A172 (cell line): ENCODE measurements at places on chromosomes 11 and 22. TPM values are rescaled to one million over a fixed set of nuclear protein-coding genes. Genes with fewer than 3 reads are reported as not detected.
A peak's percentile ranks its signal among the peaks of the same experiment; 100 is the strongest.

LMNTD2 gene
- 2.4 and 4.4 TPM in 2 replicates for total RNA-seq

- DNase-seq = no peak
Observed at GRCh38 chr22:28394513-28395110, 285.0 kb downstream of the TTC28 start.

OR51E2 gene
- total RNA-seq = not detected in 2 replicates

- DNase-seq = no peak
Observed at GRCh38 chr11:567629-568292, 7.0 kb downstream of the RASSF7 start.

CLMP gene
- 4.7 and 9.7 TPM in 2 replicates for total RNA-seq

DNA sequence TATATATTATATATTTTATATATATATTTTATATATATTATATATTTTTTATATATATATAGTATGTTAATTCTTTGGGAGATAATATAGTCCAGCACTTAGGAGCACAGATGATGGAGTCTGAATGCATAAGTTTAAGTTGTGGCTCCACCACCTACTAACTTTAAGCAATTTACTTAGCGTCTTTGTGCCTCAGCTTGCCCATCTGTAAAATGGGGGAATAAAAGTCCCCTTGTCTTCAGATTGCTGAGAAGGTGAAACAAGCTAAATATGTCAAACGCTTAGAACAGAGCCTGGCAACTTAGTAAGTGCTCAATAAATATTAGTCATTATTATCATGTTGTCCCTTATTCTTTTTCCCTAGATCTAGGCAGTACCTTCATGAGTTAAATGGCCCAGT lies 27.5 kb downstream of the DSCAML1 start:
- no peak for DNase-seq

BACE1-AS gene
- 1.2 and 3.2 TPM in 2 replicates for total RNA-seq

GRCh38 chr11:111463276-111463675 lies 48.9 kb downstream of the BTG4 start:
- DNase-seq = no peak

OR51I1 gene
- total RNA-seq = 0.55 TPM in 1 of 2 replicates, not detected in the other

GRCh38 chr11:22407921-22408320 lies 69.7 kb downstream of the SLC17A6 start:
- no peak for DNase-seq

GRCh38 chr11:2547806-2548205 lies 103.0 kb downstream of the KCNQ1 start:
- DNase-seq = no peak

DNA sequence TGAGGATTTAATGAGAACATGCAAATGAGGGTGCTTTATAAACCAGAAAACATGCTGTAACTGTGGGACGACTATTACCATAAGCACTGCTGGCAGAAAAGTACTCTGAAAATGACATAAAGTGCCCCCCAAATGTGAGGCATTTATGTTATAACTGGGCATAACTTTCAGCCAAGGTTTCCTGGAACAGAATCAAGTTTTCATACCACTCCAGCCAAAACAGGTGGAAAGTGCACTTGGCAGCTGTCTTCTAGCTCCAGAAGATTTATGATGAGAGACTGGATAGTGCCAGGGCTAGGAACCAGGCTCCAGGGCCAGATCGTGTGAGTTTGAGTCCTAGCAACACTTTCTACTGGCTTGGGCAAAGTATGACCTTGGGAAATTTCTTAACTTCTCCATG lies 339.2 kb downstream of the TENM4 start:
- no peak for DNase-seq

- DNase-seq = no peak
Observed at GRCh38 chr11:123338266-123338800, 91.7 kb upstream of the GRAMD1B start.

DNAJB7 gene
- not detected in 2 replicates for total RNA-seq

DNA sequence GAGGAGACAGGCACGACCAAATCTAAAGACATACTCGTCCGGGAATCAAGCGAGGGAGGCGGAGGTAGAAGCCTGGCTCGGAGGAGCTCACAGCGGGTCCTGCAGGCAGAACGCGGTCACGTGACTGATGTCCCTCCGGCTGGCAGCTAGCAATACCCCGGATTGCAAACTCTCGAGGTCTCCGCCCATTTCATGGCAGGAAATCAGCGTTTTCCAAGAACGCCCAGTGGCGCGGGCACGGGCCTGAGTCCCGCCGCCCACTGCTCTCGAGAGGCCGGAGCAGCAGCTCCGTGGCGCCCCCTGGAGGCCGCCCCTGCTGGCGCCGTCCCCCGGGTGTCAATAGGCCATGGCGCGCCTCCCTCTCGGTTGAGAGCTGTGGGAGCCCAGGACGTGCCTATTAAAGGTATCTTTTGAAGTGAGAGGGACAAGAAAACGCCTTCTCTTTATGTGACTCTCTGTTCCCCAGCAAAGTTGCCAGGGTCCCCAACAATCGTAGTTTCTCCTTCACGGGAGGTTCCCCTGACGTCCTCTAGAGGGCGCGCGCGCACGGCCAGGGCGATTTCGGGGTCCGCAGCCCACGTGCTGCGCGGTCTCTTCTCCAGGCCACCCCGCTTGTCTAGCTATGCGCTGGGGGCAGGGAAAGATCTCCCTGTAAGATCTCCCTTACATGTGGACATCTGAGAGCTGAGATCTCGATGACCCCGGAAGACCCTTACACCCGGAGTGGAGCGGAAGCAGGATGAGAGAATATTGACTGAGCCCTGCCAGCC lies 37.3 kb upstream of the RBFOX2 start:
- peak; percentile 81 for DNase-seq

GRCh38 chr11:8863838-8864237 lies 47.2 kb upstream of the AKIP1 start:
- peak; percentile 38 for DNase-seq

- no peak for DNase-seq
Observed at GRCh38 chr11:64490562-64491216, 100.3 kb upstream of the SLC22A12 start.

DNA sequence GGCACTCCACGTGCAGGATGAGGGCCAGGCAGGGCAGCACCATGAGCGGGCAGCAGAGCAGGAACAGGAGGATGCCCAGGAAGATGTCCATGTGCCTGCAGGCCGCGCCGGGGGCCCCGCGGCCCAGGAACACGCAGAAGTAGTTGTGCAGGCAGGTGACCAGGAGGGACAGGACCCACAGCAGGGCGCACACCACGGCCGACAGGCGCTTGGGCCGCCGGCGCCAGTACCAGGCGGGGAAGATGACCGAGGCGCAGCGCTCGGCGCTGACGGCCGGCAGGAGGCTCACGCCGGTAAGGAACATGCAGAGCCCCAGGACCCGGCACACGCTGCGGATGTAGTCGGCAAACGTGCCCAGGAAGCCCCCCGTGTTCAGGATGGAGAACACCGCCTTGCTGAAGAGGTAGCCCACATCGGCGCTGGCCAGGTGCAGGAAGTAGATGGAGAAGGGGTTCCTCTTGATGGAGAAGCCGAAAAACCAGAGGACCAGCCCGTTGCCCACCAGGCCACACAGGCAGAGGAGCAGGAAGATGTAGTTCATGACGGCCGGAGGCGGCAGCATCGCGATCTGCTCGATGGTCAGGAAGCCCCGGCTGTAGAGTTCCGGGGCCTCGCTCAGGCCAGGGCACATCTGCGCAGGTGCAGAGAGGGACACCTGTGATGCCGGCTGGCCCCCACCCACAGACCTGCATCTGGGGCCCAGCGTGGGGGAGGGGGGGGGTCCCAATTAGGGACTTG lies 7.2 kb downstream of the MRGPRF start:
- no peak for DNase-seq

FLRT1 gene
- total RNA-seq = not detected in 2 replicates

DNA sequence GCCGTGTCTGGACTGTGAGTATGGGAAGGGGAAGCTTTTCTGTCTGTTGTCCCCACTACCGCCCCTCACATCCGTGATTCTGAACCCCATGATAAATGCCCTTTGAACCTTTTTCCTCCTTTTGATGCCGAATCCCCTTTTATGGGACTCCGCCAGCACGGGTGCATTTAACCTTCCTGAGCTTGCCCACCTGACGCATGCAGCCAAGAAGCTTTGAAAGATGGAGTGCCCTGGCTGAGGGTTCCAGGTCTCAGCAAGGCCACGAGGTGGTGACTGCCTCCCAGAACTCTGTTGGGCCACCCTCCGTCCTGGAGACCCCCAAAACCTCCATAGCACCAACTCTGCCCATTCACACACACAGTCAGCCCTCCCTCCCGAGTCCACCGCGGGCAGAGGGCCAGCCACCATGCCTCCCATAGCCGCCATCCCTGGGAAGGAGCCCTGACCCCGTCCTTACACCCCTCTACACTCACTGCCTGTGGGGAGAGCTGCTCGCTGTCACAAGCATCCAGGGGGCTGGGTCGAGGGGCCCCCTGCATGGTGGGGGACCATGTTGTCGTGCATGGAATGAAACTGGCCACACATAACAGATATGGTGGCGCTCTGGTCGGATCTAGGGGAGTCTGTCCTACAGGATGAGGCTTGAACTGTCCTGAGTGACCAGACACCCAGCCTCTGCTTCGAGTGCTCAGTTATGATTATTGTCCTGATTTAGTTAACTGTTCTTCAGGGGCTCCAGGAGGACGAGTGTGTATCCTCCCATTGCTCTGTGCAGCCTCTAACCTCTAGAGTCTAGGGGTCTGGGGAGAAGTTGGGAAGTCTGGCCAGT lies 822 bp upstream of the COMT start:
- no peak for DNase-seq

DNA sequence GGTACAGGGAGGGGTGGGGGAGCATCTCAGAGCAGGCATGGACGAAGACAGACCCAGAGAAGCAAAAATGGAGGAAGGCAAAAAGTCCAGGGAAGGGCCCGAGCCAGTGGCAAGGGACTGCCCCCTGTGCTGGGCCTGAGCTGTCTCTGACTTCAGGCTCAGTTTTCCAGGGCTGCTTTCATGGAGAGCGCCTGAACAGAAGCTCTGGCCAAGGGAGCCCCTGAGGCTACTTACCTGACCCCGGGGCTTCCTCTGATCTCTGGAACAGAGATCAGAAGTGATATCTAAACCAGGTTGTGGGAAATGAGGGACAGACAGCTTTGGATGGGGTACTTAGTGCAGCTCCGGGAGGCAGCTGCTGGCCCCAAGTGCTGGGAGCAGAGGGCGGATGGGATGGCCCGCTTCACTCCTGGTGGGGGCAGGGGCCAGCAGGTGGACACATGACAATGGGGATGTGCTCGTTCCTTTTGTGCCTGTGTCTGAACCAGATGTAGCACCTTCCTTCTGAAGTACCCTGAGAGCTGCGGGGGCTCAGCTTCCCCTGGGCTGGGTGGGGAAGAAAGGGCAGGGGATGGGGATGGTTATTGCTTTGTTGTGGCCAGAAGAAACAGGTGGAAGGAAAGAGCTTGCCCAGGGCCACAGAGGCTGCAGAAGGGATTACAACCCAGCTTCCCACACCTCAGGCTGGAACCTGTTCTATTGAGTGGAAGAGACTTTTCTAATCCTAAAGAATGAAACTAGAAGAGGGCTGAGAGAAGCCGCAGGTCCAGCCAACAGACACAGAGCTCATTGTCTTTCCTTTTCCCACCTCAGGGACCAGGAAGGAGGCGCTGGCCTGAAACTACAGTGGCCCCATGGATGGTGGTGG lies 5.7 kb downstream of the LRRC10B start:
- DNase-seq = no peak

IL10RA gene
- total RNA-seq = 0.12 TPM in 1 of 2 replicates, not detected in the other

- no peak for DNase-seq
Observed at GRCh38 chr11:132285631-132286030, 915.2 kb downstream of the NTM start.

SRRD gene
- total RNA-seq = 19.2 and 24.1 TPM in 2 replicates

GRCh38 chr11:119047205-119047604 lies 9.8 kb downstream of the HYOU1 start:
- no peak for DNase-seq

GRCh38 chr22:24178502-24179440 lies 2.5 kb upstream of the SUSD2 start:
- no peak for DNase-seq

DNA sequence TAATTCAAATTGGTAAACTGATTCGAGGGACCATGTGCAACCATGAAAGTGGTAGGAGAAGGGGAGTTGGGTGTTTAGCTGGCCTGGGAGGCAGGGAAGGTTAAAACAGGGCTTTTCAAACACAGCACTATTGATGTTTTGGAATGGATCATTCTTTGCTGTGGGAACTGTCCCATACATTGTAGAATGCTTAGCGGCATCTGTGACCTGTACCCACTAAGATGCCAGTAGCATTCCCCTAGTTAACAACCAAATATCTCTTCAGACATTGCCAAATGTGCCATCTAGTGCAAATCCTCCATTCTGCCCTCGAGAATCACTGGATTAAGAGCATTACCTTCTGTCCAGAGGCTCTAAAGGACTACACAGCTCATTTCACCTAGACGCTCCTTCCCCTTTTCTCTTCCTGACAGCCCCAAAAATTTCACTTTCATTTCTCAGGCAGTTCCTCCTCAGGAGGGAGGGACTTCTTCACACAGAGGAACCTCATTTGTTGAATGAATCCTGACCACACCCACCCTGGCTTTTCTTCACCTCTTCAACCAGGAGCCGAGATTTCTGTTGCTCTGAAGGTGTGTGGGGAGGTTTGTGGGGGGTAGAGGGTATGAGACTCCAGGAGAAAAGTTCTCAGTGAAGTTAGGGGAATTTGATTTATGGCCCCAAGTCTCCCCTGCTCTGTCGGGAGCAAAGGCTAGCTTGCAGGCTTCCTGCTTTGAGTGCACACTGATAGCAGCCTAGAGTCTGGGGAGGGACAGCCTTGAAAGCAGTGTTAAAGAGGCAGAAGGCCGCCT lies at the start of gene TRIM34:
Gene TRIM34, plus strand, starts transcription at position 513 of the 791 bp plus-strand sequence. CDS start 7,331 bp downstream, outside the sequence.
- peak; percentile 76 for DNase-seq

DNA sequence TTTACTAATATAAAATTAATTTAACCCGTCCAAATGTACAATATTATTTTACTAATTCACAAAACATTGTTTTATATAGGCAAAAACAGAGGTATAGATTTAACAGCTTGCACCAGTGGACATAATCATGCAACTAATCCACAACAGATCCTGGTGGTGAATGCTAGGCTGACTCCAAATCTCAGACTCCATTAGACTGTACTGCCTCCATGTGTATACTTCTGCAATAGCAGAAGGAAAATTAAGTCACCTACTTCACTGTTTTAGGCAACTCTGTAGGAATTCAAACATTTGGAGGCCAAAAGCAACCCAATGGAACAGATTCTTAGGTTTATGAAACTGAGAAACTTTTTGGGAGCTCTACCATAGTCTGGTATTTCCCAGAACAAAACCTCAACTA lies 30.0 kb upstream of the RAB39A start:
- DNase-seq = peak; percentile 1

DNA sequence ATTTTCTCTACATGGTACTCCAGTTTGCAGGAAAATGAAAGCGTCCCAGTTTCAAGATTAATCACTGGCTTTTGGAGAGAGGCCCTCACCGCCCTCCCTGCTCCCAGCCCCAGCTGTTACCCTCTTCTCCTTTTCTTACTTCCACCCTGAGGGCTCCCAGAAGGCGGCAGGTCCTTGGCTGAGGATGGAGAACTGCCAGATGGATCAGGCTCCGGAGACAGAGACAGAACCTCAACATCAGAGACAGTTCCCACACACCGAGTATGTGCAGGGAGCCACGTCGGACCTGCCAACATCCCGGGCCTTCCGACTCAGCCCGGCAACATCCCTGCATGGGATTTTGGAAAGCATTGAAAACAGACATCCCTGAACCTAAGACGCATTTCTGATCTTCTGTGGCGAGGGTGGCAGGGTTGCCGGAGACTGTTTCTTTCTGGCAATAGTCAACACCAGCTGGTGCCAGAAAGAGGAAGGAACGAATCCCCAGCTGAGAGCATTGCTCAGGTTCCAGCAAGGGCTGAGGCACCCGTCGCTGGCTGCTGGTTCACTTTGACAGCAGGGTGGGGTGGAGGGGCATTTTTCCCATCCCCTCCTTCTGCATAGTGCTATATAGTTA lies 467.1 kb downstream of the MIAT start:
- no peak for DNase-seq

FGF19 gene
- not detected in 2 replicates for total RNA-seq

GRCh38 chr11:122679466-122679865 lies 23.9 kb downstream of the UBASH3B start:
- DNase-seq = no peak
